ENCODE measurements at places on chromosomes 16 and 17. TPM values are rescaled to one million over a fixed set of nuclear protein-coding genes. Genes with fewer than 3 reads are reported as not detected.

GP2 gene
- not detected for total RNA-seq

EME2 gene
- 8.1 TPM for total RNA-seq

DNA sequence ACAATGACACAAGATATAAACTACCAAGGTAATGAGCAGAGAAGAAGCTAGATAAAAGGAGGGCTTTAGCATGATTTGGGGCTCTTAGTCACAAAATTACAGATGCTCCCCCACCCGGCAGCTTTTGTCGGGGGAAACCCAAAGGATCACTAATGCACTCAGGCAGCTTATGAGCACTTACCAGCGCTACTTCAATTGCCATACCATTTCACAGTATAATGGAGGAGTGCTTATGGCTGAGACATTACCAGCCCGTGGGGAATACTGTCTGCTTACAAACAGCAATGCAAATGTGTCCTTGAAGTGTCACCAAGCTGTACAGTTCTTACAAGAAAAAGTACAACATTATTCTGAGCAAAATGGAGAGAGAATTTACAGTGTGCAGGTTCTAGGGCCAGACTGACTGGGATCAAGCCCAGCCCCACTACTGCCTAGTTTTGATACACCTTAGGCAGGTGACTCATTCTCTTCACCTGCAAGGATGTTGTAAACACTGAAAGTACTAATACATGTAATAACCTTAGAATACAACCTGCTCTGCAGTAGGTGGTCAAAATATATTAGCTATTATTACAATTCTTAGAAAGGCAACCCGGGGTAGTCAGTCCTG, 16.3 kb downstream of the ANKFY1 start:
- DNase-seq = no peak

DNA sequence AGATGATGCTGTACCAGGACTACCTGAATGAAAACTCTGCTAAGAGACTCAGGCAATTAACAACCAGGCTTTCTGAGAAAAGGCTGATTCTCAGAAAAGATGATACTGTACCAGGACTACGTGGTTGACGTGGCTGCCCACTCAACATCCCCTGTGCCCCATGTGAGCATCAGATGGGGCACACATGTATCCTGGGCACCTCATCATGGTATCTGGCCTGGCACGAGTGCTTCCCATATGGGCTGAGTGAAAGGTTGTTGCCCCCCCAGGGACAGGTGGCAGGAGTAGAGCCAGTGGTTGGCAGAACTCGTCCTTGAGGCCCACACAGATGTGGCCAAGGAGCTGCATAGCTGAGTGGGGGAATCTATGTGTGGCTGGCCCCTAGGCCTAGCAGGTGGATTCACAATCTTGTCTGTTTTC, 3.5 kb upstream of the CES4A start:
- peak; percentile 18 for DNase-seq

GRCh38 chr17:31731118-31731517, 127.9 kb downstream of the COPRS start:
- no peak for DNase-seq

- no peak for DNase-seq
These were observed 61.5 kb downstream of the WDR45B start for GRCh38 chr17:82586576-82587233.

SPATA32 gene
- not detected for total RNA-seq

ZFP3 gene
- 11.1 TPM for total RNA-seq

- DNase-seq = no peak
These were observed 409.9 kb downstream of the SLC39A11 start for GRCh38 chr17:72682605-72683004.

DNA sequence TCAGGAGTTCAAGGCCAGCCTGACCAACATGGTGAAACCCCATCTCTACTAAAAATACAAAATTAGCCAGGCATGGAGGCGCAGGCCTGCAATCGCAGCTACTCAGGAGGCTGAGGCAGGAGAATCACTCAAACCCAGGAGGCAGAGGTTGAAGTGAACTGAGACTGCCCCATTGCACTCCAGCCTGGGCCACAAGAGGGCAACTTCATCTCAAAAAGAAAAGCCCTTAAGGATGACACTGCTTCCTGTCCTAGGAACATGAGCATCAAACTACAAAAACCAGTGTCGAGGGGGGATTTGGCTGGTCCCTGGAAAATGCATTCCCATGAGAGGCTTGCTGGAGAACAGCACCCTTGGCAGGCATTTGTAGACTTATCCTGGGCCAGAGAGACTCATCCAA, 449.5 kb upstream of the PSMD7 start:
- no peak for DNase-seq

GRCh38 chr16:67184453-67184994, 761 bp upstream of the MATCAP1 start:
- DNase-seq = peak; percentile 52

- DNase-seq = no peak
These were observed 605 bp upstream of the ABAT start for GRCh38 chr16:8673611-8674412.

KLHL10 gene
- 0.12 TPM for total RNA-seq

NPIPB9 gene
- total RNA-seq = 0.30 TPM

GRCh38 chr17:70318051-70318450, 148.7 kb downstream of the KCNJ2 start:
- no peak for DNase-seq

DNA sequence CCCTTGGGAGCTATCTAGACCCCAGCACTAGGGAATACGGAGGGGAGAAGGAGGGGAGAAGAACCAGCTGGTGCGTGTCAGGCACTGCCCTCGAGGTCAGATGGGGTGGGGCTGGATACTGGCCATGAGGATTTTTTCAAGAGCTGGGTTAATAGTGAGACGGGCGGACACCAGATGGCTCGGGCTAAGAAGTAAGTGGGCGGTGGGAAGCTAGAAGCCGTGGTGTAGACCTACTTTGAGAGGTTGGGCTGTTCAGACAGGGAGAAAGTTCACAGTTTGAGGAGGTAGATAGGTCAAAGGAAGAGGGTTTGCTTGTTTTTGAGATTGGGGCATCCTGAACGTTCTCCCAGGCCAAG, 303.8 kb downstream of the SEC14L1 start:
- DNase-seq = peak; percentile 73

GRCh38 chr16:53849994-53850393, 146.0 kb downstream of the FTO start:
- no peak for DNase-seq

- no peak for DNase-seq
These were observed 170.4 kb downstream of the SALL1 start for GRCh38 chr16:50980666-50981065.

- DNase-seq = no peak
These were observed 16.6 kb downstream of the SMYD4 start for GRCh38 chr17:1813088-1813487.

DNA sequence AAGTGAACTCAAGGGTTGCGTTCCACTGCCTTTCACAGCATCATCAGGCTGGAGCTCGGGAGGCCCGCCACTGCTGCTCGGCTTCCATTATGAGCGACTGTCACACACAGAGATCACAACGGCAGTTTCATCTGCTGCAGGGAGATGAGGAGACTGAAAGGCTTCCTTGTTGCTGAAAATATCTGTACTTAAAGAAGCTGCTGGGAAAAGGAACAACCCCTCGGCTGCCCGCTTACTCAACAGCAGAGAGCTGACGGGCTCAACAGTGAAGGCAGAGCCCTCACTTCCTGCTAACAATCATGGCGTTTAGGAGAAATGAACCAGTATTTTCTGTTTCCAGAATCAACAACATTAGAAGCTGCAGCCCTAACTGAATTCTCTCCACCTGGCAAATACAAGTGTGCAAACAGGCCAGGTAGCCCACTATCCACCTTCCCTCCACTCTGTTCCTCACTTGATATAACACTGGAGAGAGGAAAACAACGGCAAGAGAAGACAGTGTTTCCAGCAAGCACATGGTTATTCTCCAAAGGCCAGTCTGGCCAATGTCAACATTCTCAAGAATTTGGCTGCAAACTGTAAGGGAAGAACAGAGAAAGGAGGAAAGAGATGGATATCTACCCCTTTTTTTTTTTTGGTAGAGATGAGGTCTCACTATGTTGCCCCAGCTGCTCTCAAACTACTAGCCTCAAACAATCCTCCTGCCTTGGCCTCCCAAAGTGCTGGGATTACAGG, 33.7 kb downstream of the MBTPS1 start:
- no peak for DNase-seq

CENPX gene
- 27.0 TPM for total RNA-seq

SBK1 gene
- 2.8 TPM for total RNA-seq

DNA sequence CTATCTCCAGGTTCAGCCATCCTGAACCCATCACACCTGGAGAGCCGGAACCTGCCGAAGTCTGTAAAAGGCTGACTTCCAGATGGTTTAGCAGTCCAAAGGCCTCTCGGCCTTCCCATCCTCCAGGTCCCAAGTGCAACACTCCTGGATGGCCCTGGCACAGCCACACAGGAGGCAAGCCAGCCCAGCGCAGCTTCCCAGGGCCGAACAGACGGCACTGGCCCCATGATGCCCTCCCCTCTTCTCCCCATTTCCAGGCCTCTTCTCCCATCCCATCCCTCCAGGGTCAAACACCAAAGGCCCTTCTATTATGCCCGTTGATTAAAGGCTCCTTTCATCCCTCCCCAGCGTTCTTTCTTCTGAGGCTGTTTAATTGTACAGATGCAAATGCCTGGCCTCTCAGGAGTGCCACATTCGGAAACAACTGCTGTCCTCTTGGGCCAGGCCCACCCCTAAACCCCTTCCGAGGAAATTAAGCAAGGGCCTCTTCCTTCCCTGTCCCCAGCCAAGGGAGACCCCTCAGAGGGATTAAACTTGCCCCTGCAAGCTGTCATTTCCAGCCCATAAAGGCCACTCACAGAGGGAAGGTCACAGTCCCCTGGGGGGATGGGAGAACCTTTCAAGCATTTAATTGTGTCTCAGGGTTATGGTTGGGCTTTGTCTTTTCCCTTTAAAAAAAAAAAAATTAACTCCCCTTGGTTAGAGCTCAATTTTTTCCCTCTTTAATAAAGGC, 30.8 kb downstream of the AXIN2 start:
- no peak for DNase-seq

GRCh38 chr17:21772321-21772720, 80.0 kb downstream of the KCNJ18 start:
- no peak for DNase-seq

- peak; percentile 77 for DNase-seq
These were observed 1.7 kb downstream of the HEXIM1 start for GRCh38 chr17:45149669-45150664.

GRCh38 chr17:45294506-45294905, 22.3 kb downstream of the MAP3K14 start:
- peak; percentile 39 for DNase-seq

KRTAP3-1 gene
- total RNA-seq = not detected

CHST5 gene
- 0.07 TPM for total RNA-seq

TEKT5 gene
- not detected for total RNA-seq

DNA sequence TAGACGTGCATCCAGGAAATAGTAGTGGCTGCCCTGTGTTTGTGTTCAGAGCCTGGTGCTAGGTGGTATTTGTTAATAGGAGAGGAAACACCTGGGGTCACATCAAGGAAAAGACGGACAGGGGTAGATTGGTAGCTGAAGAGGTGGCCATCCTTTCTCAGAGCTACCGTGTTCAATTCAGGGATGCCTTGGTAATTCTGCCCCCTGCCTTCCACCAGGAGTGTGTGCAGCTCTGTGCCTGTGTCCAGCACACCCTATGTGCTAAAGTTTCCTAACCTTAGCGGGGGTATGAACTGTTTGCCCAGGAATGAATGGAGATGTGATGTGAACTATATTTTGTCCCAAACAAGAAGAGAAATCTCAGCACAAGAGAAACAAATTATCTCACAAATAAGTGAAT, 174.1 kb upstream of the MPHOSPH6 start:
- no peak for DNase-seq

- DNase-seq = no peak
These were observed 11.4 kb downstream of the FSCN2 start for GRCh38 chr17:81539571-81539900.

GRCh38 chr16:69241926-69242325, 55.0 kb downstream of the SNTB2 start:
- no peak for DNase-seq

FOXN1 gene
- not detected for total RNA-seq

- DNase-seq = peak; percentile 4
These were observed 32.5 kb downstream of the PIMREG start for GRCh38 chr17:6476810-6477179.

MYADML2 gene
- 4.0 TPM for total RNA-seq
